Stimulated activated CD4-positive, alpha-beta T cell treated with anti-CD3 and anti-CD28 coated beads, Interleukin-12 subunit alpha, Interleukin-12 subunit beta, amount 100 ng/mL, for 24 hours (primary cell): ENCODE measurements at places on chromosomes 5 and 9.

DNA sequence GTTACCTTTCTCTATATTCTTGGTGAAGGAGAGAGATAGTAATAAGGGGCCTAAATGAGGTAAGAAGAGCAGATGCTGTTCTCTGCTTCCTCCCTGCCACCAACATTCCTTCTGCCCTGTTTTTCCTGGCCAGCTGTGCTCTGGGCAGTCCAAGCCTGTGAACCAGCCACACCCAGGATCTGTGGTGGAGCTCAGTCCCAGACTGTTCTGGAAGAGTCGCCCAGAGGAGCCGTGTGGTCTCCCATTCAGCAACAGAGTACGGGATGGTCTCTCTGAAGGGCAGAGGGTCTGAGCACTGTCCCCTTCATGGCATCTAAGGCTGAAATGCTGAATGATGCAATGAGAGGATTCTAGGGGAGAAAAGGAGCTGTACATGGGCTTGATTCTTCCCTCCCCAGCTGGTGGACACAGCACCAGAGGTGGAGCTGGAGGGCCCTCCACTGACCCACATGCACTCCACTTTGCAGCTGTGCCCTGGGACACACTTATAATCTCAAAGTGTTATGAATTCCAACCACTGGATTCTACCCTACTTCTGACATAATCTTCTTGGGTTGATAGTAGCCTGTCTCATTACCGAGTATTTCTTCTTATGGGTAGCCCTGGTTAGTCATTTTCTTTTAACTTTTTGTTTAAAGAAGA, 70.8 kb upstream of the RPS23 start:
- DNase-seq, result no peak

- DNase-seq, result no peak
Measured at GRCh38 chr5:139051392-139051791, 146.8 kb downstream of the SIL1 start.

GRCh38 chr5:118968406-118968911, 19.9 kb downstream of the DTWD2 start:
- no peak for DNase-seq

DNA sequence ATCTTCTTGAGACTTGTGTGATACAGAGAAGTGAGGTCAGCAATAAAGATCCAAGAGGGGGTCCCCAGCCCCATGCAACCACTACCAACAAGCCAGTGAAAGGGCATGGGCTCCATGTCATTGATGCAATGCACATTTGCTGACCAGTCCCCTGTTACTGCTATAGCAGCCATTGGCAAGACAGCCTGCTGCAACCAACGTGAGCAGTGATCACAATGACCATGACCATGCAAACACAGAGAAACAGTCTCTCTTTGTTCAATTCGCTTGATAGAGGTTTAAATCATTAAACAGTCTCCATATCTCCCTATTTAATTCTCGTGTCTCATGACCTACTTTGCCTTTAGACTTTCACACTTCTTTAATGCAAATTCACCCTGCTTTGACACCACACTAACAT, 30.0 kb upstream of the FOXB2 start:
- DNase-seq, result no peak

DNA sequence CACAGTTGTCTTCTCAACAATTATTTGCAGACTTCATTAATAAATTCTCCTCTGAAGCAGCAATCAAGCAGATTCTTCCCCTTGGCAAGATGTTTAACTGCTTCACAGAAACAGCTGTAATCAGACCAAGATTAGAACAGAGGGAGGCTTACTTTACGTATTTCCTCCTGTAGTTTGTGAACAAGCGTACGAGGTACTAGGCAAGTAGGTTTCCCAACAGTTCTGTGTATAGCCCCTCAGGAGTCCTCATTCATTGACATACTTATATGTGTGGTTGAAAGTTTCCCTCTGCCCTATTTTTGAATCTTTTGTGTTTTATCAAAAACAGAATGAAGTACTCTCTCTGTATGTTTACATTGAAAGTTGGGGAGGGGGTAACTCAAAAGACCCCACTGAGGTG, 128.0 kb downstream of the SPATA31D1 start:
- DNase-seq, result no peak

DNA sequence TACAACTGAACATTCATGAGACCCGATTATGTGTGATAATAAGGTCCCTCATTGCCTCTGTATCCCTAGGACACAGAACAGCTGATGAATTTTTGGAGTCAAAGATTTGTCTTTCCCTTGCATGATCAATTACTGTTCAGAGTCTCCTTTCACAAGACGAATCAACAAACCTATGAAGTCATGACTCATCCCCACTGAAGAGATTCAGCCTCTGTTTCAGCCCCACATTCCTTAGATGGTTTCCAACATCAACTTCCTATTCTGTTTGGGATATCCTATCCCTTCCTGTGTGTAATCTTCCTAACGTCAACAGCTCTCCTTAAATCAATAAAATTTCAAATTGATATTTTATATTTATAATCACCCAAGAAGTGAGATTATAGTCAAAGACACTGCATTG, 199.0 kb downstream of the DNAH5 start:
- no peak for DNase-seq

DNA sequence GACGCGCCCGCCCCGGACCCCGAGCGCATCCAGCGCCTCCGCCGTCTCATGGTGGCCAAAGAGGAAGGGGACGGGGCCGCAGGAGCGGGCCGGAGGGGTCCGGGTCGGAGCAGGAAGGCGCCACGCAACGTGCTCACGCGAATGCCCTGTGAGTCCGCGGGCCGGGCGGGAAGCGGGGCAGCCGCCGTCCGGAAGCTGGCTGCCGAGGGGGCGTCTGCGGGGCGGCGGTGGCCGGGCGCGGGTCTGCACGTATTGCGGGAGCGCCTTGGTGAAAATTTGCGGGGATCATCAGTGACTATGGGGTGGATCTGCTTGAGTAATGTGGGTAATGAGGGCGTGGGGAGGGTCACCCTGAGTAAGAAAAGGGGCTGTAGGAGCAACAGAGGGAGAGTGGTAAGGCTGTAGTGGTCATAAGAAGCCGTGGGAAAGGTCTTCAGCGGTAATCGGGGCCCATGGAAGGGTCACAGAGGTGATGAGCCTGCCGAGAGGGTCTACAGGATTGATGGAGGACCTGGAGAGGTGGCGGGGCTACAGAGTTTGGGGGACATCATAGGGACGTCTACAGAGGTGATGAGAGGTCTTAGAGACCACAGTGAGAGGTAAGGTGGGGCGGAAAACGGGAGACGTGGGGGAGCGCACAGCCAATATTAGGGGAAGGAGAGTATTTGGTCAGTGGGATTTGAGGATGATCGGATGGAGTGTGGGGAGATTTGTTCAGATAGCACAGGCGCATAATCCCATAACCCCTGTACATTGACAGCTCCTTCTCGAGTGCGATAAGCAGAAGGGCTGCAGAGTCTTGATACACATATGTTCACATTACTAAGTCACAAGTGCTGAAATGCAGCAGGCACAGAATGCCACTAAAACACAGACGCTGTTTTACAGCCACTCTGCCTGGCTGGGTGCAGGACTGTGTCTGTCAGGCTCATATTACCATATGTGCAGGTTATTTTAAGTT, 819 bp downstream of the LSM11 start:
- DNase-seq, result no peak

DNA sequence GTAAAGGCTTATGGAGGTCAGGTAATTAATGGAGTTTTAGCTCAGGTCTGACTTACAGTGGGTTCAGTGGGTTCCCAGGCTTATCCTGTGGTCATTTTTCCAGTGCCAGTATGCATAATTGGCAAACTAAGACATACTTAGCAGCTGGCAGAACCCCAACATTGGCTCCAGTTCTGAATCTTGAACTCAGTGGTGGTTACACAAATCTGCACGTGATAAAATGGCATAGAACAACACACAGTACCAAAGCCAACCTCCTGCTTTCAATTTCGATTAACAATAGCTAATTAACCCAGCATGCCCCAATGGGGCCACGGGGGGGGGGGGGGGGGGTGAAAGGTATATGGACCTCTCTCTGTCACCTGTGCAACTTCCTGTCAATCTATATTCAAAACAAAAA, 19.0 kb upstream of the BARX1 start:
- no peak for DNase-seq

DNA sequence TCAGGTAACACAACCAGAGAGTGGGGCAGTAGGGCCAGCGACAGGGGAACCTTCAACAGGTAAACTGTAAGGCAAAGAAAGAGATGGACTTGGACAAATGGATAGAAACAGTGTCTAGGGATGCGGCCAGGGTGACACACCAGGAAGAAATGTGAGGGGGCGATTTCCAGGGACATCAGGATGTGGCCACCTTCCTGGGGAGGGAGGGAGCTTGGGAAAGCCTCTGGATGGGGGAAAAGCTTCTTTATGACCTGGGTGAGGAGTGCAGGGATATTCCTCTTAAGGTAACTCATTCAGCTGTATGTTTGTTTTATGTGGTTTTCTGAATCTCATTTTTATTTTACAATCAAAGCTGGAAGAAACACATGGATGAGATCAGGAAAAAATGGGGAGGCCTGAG, 11.9 kb upstream of the NXNL2 start:
- DNase-seq, result no peak

DNA sequence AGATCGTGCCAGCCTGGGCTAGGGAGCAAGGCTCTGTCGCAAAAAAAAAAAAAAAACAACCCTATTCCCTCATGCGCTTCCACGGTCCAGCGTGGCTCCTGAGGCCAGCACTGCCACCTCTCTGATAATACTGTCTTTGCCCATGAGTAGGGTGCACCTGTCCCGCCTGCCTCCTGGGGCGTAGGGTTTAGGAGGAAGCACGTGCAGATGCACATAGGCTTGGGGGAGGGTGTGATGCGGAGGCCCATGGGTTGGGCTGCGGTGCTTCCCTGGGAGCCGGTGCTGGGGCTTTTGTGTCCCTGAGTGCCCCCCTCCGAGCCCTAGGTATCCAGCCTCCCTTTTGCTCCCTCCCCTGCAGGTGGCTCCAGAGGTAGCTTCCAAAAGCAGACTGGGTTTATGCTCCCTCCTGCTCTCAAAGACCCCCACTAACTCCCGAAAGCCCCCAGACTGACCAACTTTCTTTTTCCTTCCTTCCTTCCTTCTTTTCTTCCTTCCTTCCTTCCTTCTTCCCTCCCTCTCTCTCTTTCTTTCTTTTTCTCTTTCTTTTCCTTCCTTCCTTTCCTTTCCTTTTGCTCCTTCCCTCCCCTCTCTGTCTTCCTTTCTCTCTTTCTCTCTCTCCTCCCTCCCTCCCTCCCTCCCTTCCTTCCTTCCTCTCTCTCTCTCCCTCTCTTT, 12.8 kb downstream of the FGFR4 start:
- no peak for DNase-seq
